Stomach (tissue), 19 donors: ENCODE measurements at places on chromosomes 11 and 22. TPM values are rescaled to one million over a fixed set of nuclear protein-coding genes. Genes with fewer than 3 reads are reported as not detected.
A peak's percentile ranks its signal among the peaks of the same experiment; 100 is the strongest.

Gene OR2D2
- not detected for polyA plus RNA-seq

DNA sequence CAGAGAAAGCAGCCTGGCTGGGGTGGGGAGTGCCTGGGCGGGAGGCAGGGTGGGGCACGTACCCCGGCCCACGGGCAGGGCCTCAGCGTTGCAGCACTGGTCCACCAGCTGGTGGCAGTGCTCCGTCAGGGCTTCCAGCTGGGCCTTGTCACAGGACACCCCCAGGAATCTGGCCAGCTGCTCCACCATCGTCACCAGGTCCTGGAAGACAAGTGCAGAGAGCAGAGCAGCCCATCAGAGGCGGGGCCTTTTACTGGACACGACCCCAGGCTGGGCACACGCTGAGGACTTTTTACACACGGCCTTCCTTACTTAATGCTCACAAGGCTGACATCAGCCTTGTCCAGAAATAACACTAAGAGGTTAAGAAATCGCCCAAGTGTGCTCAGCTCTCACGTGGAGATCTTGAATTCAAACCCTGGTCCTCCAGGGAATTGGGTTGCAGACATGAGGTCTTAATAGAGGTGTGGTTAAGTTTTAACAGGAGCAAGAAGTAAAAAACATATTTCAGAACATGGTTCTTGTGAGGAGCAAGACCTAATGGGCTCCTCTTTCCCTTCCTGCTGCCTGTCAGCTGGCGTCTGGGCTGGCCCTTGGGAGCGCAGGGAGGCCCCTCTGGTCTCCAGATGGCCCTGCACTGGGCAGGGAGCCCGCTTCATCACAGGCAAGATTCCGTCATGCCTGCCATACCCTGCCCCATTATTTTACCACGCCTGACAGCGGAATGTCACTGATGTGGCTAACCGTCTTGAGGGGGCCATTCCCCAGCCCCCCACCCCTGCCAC lies 17.1 kb upstream of the EFCAB6 start:
- no peaks in the 10 kb centered on the region for H3K27me3 ChIP-seq
- H3K4me1 ChIP-seq: peaks cover 21% of the 10 kb centered on the region

Gene CD248
- 2.3 TPM for polyA plus RNA-seq

- DNase-seq: no peak
- H3K4me3 ChIP-seq: no peak overlapping the region
- H3K4me1 ChIP-seq: peaks cover 54% of the 10 kb centered on the region
- H3K27ac ChIP-seq: peak overlapping the region; percentile 49
- H3K36me3 ChIP-seq: no peaks in the 10 kb centered on the region
Observed at GRCh38 chr11:96254087-96254486, 88.9 kb downstream of the MAML2 start.

DNA sequence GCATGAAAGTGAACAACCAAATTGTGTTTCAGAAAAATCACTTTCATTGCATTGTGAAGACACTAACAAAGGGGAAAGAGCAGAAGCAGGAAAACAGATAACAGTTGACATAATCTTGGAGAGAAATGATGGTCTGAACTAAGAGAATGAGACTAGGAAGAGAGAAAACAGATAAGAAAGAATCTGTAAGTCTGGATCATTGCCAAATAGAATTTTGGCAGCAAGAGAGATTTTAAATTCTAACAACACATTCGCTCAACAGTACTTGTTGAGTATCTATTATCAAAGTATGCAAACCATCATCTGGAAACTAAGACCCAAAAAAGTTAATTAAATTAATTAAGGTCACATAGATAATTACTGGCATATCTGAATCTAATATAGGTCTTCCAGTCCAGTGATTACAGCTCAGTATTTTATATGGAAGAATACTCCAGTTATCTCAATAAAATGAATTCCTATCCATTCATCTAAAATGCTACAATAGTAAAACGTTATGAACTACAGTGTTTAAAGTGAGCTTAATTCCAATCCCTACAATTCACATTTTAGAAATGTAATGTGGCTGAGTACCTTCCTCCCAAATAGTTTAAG lies 166.7 kb upstream of the FAT3 start:
- no peak overlapping the region for H3K4me3 ChIP-seq
- DNase-seq: peak; percentile 32
- H3K27me3 ChIP-seq: no peaks in the 10 kb centered on the region
- no peaks in the 10 kb centered on the region for H3K36me3 ChIP-seq
